ENCODE measurements at places on chromosomes 16 and 17.

DNA sequence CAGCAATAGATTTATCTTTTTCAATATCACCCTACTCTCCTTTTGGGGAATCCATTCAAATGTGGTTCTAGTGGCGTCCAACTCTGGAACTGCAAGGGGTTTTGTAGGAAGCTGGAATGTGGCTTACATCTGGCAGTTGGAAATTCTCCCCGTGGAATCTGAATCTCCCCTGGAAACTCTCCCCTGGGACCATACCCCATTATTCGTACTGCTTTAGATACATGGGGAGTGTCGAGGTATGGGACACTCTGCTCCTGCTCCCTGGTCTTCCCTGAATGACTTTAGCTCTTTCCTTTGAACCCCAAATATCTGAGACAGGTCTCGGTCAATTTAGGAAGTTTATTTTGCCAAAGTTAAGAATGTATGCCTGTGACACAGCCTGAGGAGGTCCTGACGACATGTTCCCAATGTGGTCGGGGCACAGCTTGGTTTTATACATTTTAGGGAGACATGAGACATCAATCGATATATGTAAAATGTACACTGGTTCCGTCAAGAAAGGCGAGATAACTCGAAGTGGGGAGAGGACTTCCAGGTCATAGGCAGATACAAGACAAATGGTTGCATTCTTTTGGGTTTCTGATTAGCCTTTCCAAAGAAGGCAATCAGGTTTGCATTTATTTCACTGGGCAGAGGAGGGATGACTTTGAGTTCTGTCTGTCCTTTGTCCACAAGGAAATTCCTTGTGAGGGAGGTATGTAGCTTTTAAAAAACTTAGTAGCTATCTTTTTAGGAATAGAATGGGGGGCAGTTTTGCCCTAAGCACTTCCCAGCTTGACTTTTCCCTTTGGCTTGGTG is 89.1 kb upstream of the CORO6 start:
- DNase-seq, result no peak

DNA sequence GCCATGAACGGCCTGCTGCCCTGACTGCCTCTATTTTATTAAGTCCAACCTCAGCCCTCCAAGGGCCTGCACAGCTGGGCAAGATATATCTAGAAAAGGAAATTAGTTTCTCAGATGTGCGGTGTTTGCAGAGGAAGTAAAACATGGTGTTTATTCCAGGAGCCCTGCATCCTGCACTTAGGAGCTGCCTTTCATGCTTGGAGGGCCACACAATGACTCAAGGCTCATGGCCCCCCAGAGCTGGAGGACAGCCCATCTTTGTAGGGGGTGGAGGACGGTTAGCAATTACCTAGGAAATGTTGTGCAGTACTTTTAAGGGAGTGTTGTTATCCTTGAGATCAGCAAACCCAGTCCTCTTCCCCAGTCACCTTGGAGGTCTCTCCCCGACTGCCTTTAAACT is 80.5 kb downstream of the COPRS start:
- DNase-seq, result no peak

DNA sequence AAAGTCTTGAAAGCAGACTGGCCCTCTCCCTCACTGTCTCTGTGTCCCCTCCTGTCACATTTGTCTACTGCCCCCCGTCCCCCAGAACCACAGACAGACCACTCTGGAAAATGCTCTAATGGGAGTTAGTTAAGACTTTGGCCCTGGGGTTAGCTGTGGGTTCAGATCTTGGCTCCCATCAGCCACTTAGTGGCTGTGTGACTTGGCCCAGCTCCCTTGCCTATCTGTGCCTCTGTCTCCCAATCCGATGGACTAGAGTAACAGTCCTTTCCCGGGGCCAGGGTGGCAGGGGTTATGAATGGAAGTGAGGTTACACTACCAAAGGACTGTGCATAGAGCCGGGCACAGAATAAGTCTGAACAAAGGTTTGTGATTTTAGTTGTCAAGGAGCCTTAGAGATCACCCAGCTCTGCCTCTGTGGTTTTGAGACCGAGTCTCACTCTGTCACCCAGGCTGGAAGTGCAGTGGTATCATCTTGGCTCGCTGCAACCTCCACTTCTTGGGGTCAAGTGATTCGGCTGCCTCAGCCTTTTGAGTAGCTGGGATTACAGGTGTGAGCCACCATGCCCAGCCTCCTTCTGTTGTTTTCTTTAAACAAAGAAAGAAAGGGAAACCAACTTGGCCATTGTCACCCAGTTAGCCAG is 23.7 kb downstream of the PPL start:
- no peak for DNase-seq

DNA sequence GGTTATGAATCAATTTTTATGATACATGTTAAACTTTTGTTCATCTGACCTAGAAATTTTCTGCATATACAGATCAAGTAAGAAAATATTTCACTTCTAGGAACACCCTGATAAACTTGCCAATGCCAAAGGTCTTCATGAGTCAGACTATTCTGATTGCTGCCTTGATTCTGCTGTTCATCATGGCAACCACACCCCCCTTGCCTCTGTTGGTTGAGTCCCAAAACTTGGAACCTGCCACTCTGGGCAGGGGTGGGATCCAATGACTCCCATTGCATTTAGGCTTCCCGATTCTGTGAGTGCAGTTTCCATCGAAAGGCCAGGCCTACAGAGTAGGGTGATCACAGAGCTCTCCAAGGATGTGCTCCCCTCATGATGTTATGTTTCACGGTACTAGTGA is 15.8 kb upstream of the TENT4B start:
- no peak for DNase-seq

DNA sequence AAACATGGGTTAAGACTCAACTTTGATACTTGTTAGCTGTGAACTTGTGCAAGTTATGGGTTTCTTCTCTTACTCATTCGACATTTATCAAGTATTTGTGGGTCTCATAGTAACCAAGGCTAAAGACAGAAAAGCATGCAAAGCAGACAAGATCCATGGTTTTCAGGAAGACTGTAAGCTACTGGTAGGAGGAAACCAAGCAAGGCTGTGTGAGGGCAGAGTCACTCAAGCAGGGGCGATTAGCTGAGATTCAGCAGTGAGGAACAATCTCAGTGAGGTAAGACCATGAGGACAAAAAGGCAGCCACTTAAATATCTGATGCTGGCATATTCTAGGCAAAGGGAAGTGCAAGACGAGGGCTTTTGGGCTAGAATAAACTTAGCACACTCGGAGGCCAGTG is 29.5 kb downstream of the MBTD1 start:
- no peak for DNase-seq

- DNase-seq, result no peak
Observed at GRCh38 chr16:1412847-1413246, 1.7 kb downstream of the UNKL start.

DNA sequence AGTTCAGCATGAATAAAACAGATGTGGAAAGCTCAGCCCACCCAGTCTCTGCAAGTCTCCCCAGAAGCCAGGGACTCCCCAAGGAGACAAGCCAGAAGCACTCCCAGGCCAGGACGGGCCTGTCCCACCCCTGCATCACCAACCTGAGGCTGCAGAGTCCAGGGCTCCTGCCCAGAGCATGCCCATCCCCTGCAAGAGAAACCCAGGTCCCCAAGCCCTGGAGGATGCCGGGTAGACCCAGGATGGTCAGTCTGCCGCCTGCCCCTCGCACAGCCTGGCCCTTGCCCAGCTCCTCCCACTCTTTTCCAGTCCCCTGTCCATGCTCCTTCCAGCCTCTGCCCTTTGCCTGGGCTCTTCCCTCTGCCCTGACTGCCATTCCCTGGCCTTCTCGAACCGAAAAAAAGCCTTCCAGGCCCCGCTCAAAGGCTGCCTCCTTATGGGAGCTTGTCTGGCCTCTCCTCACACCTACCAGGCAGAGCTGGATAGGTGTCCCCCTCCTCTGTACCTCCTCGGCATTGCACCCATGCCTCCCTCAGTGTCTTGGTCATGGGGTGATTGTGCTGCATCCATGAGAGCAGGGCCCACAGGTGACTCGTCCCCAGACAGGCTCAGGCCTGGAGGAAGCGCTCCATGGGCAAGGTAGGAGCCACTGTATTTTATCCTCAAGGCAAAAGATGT is 44.8 kb downstream of the BEAN1 start:
- no peak for DNase-seq

DNA sequence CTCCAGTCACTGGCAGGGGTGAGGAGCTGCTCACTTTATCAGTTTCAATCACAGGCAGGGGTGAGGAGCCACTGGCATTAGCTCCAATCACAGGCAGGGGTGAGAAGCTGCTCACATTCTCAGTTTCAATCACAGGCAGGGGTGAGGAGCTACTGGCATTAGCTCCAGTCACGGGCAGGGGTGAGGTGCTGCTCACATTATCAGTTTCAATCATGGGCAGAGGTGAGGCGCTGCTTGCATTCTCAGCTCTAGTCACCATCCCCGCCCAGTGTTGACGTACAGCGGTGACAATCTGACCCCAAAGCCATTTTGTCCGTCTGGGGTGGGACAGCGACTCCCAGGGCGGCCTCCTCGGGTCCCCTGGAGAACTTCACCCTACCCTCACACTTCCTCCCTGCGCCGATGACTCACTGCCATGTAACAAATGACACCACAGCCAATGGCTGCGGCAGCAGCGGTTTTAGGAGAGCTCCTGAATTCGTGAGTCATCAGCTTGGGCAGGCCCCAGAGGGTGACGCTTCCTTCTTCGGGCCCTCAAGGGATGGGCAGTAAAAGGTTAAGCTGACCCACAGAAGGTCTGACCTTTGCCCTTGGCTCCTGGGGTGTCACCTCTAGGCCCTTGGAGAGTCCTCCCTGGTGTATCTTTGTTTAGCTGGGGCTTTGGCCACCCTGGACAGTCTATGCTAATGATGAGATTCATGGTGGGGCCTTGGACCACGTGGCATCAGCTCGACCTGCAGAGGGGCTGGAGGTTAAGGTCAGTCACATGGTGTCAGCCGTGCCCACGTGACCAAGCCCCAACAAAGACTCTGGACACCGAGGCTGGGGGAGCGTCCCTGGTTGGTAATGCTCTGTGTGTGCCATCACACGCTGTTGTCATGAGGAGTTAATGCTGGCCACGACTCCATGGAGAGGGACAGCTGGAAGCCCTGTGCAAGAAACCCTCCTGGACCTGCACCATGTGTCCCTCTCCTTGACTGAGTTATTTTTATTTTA is 171.7 kb downstream of the C16orf95 start:
- DNase-seq, result no peak

GRCh38 chr16:84547546-84548061 is 43.1 kb upstream of the MEAK7 start:
- no peak for DNase-seq

DNA sequence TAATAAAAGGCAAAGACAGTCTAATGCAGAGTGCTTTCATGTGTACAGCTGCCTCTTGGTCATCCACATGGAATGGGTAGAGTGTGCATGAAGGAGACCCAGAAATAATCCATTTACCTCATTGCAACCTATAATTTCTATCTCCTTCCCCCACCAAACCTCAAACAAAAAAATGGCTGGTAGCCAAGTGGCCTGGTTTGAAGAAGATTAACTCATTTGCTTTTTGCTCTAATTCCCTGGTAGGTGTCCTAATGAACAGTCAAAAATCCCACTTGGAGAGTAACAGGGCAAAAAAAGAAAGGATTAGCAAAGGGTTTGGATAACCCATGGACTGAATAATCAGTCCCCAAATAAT is 13.0 kb upstream of the LYRM9 start:
- DNase-seq, result no peak

- DNase-seq, result no peak
Observed at GRCh38 chr16:75865736-75866135, 139.4 kb upstream of the CPHXL start.

DNA sequence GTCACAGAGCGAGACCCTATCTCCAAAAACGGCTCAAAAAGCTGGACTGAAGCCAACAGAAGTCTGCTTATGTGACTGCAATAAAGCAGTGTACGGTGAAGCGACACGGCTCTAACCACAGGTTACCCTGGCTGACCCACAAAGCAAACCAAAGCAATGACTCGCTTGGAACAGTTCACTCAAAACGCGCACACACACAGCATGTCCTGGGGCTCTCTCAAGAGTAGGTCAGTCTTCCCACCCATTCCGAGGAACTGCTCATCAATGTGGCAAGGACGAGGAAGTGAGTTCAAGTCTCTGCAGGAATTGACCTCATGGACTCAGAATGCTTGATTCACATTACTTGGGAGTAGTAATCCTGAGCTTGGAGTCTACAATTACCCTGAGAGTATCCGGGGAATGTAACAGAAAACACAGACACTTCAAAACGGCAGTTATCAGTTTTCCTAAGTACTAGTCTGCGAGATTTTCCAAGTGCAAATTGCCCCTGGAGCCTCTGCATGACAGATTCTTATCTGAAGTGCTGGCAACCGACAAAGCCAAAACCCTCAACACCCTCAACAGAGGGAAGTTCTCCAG is 25.4 kb downstream of the PELP1 start:
- peak; percentile 56 for DNase-seq

- no peak for DNase-seq
Observed at GRCh38 chr17:63840591-63841349, 1.7 kb downstream of the SMARCD2 start.

GRCh38 chr17:78993981-78994671 is 14.4 kb upstream of the LGALS3BP start:
- DNase-seq, result no peak

DNA sequence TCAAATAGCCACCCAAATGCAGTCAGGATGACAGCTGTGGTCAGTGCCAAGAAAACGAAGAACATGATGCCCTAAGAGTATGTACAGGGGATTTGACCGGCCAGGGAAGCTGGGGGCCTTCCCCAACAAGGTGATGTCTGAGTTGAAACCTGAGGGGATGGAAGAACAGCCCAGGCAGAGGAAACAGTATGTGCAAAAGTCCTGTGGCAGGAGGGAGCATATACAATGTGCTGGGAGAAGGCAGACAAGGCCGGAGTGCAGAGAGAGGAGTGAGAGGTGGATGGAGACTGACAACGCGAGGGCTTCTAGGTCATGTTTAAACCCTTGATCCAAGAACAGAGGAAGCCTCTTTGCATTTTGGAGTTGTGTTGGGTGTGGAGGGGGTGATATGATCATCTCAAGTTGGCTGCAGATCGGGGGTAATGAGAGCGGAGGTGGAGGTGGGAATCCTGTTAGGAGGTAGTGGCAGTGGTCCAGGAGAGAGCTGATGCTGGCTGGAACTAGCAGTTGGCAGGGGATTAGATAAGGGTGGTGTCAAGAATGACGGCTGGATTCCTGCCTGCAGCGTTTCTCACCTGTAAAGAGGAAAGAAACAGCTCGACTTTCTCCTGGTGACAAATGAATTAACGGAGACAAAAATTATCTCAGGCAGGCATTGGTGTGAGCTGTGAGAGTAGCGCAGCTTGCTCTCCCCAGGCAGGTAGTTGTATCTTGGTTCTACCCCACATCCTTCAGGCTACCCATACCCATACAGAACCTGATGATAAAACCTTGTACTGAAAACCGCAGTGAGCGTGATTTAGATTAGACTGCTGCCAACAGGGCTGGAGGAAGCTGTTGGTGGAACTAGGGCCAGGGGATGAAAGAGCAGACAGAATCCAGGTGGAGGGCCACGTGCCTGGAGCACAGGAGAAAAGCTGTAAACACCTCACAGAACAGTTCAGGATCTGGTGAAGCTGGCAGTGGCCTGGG is 37.2 kb upstream of the NGFR start:
- no peak for DNase-seq

DNA sequence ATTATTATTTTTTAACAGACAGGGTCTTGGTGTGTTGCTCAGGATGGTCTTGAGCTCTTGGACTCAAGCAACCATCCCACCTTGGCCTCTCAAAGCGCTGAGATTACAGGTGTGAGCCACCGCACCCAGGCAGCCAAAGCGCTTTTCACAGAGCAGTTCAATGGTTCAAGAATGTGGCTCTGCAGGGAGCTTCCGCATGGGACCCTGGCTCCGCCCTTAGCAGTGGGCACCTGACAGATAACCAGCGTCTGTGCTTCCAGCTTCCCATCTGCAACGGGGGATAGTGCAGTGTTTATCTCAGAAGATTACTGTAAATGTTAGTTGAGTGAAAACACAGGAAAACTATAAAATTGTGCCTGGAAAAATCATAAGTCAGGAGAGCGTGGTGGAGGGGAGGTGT is 99.4 kb downstream of the KCNJ12 start:
- DNase-seq, result no peak

Data from AG04450 (cell line).